T1000 (cell line): ENCODE measurements at places on chromosomes 3 and 15.

DNA sequence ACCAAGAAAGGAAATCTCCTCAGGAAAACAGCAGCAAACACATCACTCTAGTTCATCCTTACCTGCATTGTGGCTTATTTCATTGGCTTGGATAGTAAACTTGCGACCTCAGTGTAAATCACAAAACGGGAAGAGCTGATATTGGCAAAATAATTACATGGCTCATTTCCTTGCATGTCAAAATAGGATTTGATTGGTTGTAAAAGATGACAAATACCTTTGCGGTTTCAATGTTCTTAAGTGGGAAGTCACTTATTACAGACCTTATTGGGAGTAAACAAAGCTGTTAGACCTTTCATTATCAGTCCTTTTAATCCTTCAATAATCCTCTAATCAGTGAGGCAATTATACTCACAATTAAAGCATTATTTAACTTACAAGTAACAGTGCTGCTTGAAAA lies 590.6 kb downstream of the MAGI1 start:
- DNase-seq, result no peak

DNA sequence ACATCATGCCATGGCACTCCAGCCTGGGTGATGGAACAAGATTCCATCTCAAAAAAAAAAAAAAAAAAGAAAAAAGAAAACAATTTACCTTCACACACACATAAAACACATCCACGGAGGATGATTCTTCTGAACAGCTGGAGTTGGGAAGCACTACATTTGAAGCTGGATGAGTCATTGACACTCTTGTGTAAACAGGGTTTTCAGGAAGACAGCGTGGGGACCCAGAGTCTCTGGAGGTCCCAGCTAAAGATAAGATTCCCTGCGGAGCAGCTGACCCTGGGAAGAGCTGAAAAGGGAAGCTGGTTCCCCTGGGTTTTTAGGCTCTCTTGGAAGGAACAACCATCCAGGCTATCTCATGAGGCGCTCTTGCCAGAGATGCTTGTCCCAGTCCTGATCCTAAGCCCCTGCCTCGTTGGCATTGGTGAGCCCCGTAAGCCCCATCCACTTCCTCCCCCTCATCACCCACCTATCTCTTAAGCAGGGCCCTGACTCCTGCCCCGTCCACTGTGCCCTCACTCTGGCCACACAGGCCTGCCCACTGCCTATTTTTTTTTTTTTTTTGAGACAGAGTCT lies 32.0 kb upstream of the FURIN start:
- DNase-seq, result no peak

GRCh38 chr15:31472636-31473384 lies 146.2 kb downstream of the KLF13 start:
- DNase-seq, result no peak

DNA sequence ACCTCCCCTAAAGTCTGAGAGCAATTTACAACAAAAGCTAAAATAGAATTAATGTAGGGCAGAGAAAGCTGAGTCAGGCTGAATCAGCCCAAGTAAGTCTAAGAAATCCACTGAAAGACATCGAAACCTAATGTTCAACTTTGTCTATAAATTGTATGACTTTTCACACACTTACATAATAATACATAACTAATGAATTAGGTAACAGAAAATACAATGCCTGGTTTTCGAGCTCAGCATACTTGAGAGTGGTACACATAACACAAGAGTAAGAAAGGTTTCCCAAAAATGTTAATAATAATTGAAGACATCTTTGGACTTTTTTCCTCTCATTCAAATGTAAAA lies 55.3 kb upstream of the VGLL4 start:
- DNase-seq, result no peak

- DNase-seq, result no peak
Observed at GRCh38 chr3:136093771-136094170, 102.4 kb downstream of the MSL2 start.
